ENCODE measurements at places on chromosomes 1 and 21.

DNA sequence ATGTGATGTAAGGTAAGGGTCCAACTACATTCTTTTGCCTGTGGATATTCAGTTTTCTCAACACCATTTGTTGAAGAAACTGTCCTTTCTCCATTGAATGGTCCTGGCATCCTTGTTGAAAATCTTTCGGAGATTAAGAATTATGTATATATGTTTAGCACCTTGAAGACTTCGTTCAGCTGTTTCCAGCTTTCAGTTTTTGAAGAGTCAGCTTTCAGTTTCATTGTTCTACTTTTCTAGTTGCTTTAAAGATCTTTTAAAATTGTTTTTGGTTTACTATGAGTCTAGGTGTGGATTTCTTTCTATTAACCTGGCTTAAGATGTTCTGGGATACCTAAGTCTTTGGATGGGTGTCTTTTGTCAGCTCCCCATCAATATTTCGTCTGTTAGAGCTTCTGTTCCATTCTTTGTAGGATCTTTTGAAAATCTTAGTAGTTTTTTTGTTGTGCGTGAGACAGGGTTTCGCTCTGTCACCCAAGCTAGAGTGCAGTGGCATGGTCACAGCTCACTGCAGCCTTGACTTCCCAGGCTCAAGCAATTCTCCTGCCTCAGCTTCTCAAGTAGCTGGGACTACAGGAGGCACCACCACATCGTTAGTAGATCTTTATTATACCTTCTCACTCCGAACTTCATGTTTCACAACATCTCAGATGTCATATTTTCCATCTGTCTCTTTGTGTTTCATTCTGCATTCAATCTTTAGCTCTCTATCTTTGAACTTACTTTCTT, 353.5 kb upstream of the B3GALT2 start:
- no peak for DNase-seq

GRCh38 chr1:11641776-11642305, 12.4 kb downstream of the FBXO2 start:
- no peak for DNase-seq

GRCh38 chr1:68916221-68916902, 419.5 kb upstream of the DEPDC1 start:
- DNase-seq, result no peak

- no peak for DNase-seq
Measured at GRCh38 chr21:33199100-33199464, 30.7 kb upstream of the IFNAR2 start.

- no peak for DNase-seq
Measured at GRCh38 chr21:37631319-37632117, 264.9 kb downstream of the DYRK1A start.

- peak; percentile 48 for DNase-seq
Measured at GRCh38 chr1:212749821-212750535, 41.6 kb downstream of the NSL1 start.

- no peak for DNase-seq
Measured at GRCh38 chr1:245566134-245566533, 411.3 kb downstream of the KIF26B start.

DNA sequence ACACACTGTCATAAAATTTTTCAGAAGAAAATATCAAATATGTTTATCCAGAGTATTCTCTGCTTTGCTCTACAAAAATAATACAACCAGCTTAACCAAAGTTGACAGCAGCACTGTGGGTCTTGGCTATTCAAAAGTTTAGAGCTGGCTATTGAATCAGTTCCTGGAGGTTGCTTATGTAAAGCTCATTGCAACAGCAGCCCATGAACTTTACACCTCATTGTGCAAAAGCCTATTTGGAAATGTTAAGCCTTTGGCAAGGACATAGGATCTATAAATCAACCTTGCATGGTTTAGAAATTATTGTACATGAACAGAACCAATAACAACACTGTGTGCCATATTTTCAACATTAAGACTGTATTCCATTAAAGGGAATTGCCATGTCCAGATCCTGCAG, 714.9 kb downstream of the ADGRL2 start:
- no peak for DNase-seq

DNA sequence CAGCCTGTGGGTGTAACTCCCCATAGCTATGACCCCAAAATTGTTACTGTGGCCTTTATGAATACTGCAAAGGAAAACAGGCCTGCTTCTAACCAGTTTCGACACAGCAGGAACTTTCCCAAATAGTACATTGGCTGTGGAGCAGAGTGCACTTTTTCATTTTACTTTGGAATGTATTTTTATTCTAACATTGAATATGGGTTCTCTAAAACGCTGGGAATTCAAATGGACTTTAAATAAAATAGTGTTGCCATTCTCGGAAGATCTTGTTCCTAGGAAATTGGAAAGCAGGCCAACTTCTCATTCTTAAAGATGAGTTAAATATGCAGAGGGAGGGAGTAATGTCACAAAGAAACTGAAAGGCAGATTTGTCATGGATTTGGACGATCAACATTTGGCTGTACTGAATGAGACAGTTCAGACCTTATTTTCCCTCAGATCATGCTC, 39.6 kb upstream of the ARHGAP29 start:
- no peak for DNase-seq

- DNase-seq, result no peak
Measured at GRCh38 chr1:194133152-194133551, 946.7 kb upstream of the B3GALT2 start.

DNA sequence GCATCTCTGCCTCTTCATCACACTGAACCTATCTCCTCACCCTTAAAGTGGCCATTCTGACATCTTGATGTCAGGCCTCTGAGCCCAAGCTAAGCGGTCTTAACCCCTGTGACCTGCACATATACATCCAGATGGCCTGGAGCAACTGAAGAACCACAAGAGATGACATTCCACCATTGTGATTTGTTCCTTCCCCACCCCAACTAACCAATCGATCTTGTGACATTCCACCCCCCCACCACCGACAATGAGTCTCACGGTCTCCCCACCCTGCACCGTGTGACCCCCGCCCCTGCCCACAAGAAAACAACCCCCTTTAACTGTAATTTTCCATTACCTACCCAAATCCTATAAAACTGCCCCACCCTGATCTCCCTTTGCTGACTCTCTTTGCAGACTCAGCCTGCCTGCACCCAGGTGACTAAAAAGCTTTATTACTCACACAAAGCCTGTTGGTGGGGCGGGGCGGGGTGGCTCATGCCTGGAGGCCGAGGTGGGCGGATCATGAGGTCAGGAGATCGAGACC, 21.0 kb upstream of the PINK1 start:
- no peak for DNase-seq

DNA sequence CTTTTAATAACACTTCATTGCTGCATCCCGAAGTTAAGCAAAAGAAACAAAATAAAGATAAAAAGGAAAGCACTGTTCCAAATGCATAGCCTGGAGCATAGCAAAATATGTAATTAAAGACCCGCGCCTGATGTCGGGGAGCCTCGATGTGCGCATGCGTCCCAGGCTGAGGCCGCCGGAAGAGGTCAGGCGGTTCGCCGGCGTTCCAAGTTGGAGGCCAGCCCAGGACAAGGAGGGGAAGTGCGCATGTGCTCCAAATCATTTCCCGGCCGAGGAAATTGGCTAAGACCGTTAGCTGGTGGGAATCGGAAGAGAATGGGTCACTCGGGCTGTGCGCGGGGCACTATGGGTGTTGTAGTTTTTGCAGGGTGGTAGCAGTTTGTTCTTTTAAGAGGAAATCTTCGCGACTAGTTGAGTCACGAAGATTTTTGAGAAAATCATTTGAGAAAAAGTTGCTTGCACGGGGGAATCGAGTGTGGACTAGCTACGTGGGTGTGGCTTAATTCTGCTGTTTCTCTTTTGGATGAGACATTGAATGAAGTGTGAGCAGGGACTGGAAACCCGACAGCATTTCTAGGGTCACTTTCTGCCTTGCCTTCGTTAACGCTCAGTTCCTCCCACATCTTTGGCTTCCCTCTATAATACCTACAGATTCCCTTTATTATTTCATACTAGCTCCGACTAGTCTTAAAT, 31.0 kb upstream of the CD1D start:
- DNase-seq, result peak; percentile 90

- DNase-seq, result no peak
Measured at GRCh38 chr1:2468041-2468472, 8.0 kb upstream of the PLCH2 start.

GRCh38 chr1:110084227-110085078, 14.0 kb upstream of the ALX3 start:
- peak; percentile 26 for DNase-seq

- no peak for DNase-seq
Measured at GRCh38 chr1:30694280-30695175, 28.9 kb downstream of the MATN1 start.

DNA sequence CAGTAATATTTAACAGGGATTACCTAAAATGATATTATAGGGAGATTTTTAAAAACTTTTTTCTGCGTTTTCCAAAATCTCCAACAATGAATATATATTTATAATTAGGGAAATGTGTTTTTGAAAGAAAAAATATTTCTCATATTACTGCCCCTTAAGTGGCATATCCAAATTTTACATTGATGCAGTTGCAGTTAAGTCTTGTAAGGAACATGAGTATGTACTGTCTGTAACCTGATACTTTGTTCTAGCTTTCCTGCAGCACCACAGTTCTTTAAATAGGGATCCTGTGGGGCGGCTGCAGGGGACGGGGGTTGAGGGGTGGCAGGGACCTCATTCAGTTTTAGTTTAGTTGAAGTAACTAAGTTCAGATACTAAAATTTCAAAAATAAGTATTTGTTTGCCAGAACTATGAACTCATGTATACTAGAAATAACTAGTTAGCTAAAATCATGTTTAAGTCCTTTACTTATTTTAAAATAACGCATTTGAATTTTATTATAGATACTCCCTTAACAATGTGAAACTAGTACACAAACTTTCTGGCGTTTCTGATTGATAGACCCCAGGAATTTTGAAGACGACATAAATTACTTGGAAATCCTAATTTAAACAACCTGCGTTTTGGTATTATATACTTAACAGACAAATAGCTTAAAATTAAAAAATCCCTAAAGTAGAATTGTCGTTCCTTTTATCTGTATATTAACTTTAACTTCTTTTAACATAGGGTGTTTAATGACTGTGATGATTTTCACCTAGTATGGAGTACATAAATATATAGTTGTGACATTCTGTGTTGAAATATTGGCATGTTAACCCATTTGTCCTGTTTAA, 639 bp upstream of the DNAJB4 start:
- no peak for DNase-seq

GRCh38 chr1:118535901-118536300, 350.9 kb upstream of the SPAG17 start:
- DNase-seq, result peak; percentile 33

DNA sequence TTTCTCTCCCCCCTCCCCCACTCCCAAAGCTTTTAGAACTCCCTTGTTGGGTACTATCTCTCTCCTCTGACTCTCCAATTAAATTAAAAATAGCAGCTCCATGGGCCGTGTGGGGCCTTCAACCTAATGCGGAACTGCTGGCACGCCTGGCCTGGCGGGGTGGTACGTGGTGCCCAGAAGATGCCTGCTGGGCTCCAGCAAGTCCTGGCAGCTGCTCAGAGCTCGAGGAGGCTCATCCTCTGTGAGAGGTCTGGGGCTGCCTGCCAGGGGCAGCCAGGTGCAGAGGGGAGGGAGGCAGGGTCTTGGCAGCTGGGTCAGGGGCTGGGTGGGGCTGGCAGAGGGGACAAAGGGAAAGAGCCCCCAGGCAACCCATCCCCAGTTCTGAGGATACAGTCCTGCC, 74.4 kb downstream of the ACTL8 start:
- peak; percentile 92 for DNase-seq

GRCh38 chr1:181396171-181396670, 87.1 kb upstream of the CACNA1E start:
- no peak for DNase-seq

DNA sequence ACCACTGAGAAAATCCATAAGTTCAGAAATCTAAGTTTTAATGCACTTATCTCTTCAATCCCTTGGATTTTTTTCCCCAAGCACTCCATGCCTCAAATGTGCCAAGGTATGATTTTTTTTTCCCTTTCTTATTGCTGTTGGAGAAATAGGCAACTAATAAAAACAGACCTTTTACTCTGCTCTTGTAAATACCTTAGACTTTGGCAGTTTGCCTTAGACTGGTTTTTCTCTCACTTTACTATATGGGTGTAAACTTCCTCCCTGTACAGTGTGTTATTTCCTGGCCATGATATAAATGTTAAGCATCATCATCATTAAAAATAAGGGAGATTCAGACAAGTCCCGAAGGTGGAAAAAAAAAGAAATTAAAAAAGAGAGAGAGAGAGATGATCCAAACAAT, 65.7 kb downstream of the LRRC8C start:
- no peak for DNase-seq

- no peak for DNase-seq
Measured at GRCh38 chr1:38014171-38014570, 1.6 kb downstream of the UTP11 start.

DNA sequence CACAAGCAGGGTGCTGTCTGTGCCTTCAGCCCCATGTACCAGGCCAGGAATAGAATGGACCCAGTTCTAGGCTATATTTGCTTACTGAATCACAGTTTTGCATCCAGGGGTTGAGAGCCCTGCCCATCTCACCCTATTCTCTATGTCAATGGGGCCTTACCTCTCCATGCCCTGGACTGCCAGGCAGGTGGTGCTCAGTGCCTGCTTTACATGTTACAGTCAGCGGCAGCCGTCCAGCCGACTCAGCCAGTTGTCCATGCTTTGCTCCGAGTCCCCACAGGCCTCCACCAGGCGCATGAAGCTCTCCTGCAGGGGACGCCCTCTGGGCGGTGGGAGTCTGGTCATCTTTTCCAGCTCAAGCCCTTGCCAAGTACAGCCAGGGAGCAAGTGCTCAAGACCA, 12.2 kb upstream of the FAM167B start:
- DNase-seq, result no peak

DNA sequence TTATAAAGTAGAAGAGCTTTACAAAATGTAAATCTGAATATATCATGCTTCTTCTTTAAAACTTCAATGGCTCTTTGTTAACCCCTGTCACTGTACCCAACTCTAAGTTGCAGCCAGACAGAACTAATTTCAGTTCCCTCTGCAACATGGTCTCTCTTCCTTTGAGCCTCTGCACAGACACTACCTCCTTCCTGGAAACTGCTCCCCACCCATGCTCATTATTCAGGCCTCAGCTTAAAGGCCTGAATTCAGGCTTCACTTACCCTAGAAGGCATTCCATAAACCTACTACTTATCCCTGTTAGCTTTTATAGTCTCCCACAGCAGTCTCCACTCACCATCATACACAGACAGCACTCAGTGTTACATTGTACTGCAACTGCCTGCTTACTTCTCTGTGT, 2.6 kb upstream of the EEIG2 start:
- DNase-seq, result no peak

DNA sequence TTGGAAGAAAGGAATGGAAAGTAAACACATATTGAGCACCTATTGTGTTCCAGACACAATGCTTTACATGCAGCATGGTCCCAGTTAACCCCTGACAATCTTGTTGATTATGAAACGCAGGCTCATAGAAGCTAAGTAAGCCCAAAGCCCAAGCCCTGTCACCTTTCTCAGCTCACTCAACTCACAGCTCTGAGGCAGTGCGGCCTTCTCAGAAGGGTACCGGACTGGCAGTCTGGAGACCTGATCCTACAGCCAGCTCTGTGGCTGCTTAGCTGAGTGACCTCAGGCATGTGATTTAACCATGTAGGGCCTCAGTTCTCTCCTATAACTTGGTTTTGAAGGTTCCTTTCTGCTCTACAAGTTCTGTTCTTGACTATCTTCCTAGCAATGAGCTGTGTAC, 464 bp upstream of the RNASEL start:
- DNase-seq, result no peak

GRCh38 chr1:47753808-47754207, 243.4 kb downstream of the TRABD2B start:
- DNase-seq, result no peak

GRCh38 chr1:16605213-16605525, 8.2 kb downstream of the NBPF1 start:
- no peak for DNase-seq

Data from NCI-H1105 (cell line).